ENCODE measurements at places on chromosomes 12 and 14.
A peak's percentile ranks its signal among the peaks of the same experiment; 100 is the strongest.

DNA sequence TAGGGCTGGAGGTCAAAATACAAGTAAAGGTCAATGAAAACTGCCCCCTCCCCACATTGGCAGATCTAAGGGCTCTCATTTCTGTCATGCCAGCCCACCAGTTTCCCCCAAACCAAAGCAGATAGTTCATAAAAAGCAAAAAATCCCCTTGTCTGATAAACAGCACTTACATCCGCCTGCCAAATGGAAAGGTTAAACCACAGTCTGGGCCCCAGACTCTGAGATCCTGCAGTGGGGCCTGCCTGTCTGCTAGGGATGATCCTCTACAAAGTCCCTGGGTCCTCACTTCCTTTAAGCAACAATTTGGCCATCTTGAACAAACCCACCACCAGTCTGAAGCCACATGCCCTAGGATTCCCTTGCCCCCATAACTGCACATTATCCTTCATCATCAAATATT is 9.7 kb upstream of the RPS26 start:
- DNase-seq = no peak

DNA sequence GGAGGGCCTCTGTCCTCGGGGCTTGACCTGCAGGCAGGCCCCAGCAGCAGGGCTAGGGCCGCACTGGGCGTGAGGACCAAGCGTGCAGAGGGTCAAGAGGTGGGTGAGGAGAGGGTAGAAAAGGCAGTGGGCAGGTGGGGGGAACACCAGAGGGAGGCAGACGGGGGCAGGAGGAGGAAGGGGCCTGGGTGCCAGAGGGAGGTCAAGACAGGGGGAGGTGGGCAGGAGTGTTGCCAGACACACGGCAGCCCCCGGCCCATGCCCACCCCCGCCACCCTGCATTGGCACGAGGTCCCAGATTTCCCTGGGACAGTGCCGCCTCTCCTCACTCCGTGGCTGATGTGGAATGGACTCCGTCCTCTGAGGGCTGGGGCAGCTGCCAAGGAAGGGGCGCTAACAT is 8.2 kb downstream of the TMEM121 start:
- no peak for DNase-seq

- no peak for DNase-seq
Measured at GRCh38 chr14:92759300-92759678, 10.9 kb upstream of the LGMN start.

- DNase-seq = no peak
Measured at GRCh38 chr12:3061059-3061458, 16.1 kb upstream of the TSPAN9 start.

DNA sequence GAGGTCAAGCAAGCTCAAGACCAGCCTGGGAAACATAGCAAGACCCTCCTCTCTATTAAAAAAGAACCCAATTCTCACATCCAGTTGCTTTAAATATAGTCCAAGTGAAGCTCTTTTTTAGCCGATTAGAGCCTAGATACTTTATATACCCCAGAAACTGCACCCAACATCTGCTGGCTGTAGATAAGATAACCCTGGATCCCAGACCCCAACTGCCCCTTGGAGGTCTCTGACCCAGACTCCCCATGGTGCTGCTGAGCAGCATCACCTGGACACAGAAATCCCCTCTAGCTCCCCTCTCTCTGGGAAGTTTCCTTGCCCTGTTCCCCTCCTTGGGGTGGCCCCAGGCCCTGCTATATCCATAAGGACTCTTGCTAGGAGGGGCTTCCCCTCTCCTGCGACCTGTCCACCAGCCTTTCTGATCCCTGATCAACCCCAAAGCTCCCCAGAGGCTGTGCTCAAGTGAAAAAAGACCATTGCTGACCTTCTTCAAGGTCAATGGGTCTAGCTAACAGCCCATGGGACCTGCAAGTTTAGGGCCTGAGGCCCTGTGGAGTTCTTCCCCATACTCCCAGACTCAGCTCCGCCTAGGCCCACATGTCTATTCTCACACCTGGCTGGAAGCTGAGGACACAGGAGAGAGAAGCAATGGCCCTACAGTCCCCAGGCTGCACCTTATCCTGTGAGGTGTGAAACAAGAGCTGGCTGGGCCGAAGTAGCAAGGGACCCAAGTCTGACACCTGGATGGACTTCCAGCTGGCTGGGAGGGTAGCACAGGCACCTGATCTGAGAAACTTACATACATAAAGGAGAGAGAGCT is 56.2 kb downstream of the ARL6IP4 start:
- DNase-seq = no peak

- no peak for DNase-seq
Measured at GRCh38 chr14:100826391-100827100, 628 bp downstream of the MEG3 start.

GRCh38 chr14:60346706-60347105 is 97.7 kb downstream of the PPM1A start:
- DNase-seq = no peak

- peak; percentile 83 for DNase-seq
Measured at GRCh38 chr12:124754949-124755800, 108.5 kb downstream of the SCARB1 start.

DNA sequence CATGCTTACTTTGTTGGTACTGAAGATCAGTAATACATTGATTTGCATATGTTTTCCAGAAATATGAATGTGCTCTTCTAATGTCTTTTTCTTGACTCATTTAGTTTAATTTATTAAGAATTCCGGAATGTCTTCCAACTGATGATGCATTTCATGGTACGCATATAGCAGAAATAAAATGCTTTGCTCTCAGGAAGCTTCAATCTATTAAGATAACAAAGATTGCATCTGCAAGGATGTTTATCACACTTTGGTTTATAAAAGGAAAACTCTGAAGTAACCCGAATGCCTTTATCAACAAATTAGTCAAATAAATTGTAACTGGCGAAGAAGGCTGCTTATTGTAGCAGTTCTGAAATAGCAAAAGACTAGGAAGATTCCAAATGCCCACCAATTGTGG is 166.4 kb upstream of the LMNTD1 start:
- DNase-seq = no peak

- DNase-seq = no peak
Measured at GRCh38 chr14:20834899-20835298, 32.3 kb upstream of the RNASE1 start.

DNA sequence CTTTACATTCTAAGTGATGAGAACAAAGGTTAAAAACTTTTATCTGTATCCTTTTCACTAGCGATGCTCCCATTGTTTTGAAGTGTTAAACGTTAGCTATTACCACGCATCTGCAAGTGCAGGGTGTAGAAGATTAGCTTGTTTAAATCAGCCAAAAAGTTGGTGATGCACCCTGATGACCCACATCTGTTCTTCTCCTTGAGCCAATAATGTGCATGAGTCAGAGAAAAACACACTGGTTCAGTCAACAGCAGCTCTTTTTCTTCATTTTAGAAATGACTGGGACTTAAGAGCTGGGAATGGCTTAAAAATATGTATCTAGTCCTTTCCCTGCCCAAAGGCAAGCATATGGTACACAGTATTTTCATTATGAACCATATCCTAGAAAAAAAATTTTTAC is 323.5 kb upstream of the PDE3A start:
- no peak for DNase-seq

GRCh38 chr14:99793213-99794150 is at the start of gene EML1:
Gene EML1 (plus strand): TSS chr14:99793413. CDS start chr14:99793477, 64 bp downstream.
- DNase-seq = peak; percentile 91

GRCh38 chr12:66074561-66074960 is 56.0 kb downstream of the LLPH start:
- DNase-seq = no peak

DNA sequence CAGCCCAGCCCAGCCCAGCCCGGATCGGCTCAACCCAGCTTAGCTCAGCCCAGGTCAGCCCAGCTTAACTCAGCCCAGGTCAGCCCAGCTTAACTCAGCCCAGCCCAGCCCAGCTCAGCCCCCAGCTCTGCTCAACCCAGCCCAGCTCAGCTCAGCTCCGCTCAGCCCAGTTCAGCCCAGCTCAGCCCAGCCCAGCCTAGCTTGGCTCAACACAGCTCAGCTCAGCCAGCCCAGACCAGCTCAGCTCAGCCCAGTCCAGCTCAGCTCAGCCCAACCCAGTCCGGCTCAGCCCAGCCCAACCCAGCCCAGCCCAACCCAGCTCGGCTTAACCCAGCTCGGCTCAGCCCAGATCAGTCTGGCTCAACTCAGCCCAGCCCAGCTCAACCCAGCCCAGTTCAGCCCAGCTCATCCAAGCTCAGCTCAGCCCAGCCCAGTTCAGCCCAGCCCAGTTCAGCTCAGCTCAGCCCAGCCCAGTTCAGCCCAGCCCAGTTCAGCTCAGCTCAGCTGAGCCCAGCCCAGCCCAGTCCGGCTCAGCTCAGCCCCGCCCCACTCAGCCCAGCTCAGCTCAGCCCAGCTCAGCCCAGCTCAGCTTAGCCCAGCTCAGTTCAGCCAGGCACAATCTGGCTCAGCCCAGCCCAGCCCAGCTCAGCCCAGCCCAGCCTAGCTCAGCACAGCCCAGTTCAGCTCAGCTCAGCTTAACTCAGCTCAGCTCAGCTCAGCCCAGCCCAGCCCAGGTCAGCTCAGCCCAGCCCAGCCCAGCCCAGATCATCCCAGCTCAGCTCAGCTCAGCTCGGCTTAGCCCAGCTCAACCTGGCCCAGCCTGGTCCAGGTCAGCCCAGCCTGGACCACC is 331.7 kb downstream of the TMEM121 start:
- DNase-seq = no peak

GRCh38 chr12:121110211-121110940 is 22.3 kb upstream of the P2RX7 start:
- peak; percentile 47 for DNase-seq

DNA sequence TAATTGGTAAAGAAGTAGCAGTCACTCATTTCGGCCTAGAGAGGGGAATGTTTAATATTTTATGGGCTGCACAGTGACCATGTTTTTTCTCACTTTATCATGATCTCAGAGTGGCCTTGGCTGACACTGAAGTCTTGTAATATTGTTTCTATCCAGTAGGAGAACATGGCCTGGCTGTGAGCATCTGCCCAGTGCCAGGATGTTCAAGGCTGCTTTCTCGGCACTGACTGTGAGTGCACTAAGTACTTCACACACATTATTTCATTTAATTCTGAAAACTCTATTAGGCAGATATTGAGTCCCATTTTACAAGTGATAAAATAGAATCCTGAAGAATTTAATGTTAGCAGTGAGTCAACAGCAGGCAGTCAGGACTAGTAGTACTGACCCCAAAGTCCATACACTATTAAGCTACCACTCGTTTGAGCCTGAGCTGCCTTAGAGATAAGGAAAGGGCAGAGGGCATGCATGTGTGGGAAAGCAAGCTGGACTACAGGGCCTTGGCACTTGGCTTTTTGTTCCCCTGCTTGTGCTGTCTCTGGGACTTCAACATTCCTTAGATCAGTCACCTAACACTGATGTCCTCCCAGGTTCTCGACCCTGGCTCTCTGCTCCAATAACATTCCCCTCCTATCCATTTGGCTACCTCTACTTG is 42.2 kb upstream of the APPL2 start:
- DNase-seq = no peak

GRCh38 chr14:70917633-70918032 is 10.4 kb downstream of the PCNX1 start:
- no peak for DNase-seq

GRCh38 chr12:56723889-56724700 is 1.0 kb downstream of the NACA start:
- peak; percentile 49 for DNase-seq

- no peak for DNase-seq
Measured at GRCh38 chr12:75289753-75290152, 40.4 kb downstream of the CAPS2 start.

- DNase-seq = no peak
Measured at GRCh38 chr12:73361864-73362230, 1089.7 kb downstream of the TRHDE start.

DNA sequence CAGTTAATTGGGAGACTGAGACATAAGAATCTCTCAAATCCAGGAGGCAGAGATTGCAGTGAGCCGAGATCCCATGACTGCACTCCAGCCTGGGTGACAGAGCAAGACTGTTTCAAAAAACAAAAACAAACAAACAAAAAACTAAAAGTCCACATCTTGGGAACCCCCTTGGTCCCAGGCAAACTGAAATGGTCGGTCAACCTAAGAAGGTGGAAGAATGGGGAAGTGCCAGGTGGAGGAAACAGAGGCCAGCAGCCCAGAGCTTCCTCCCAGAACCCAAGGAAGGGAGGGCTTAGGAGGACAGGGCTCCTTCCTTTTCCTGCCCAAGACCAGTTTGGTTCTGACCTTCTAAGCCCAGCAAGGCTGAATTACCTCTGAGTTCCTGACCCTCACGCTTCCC is 121.0 kb upstream of the FUT8 start:
- no peak for DNase-seq

DNA sequence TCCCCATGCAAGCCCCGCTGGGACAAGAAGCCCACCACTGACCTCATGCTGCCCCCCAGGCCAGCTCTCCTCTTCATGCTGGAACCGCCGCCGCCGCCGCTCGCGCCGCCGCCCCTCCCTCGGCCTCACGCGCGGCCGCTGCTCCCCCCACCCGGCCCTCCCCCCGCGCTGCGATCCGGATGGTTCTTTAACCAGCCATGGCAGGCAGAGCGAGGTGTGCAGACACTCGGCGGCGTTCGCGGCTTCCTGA is at the start of gene DCAF5:
TSS of gene DCAF5 (minus strand) at position 218 of the 250 bp plus-strand sequence. CDS start at position 77, 141 bp downstream.
- peak; percentile 95 for DNase-seq

GRCh38 chr14:22375321-22375930 is 213.6 kb downstream of the DAD1 start:
- no peak for DNase-seq
